A549 treated with GW870086 at 1 μM for 4 hours (cell line): ENCODE measurements at places on chromosomes 3 and 15. TPM values are rescaled to one million over a fixed set of nuclear protein-coding genes. Genes with fewer than 3 reads are reported as not detected.

The NOX5 gene
- 0.14 to 0.37 TPM (median 0.22 TPM) in 5 replicates for total RNA-seq

The CFAP100 gene
- not detected in 5 replicates for total RNA-seq

The FOXB1 gene
- not detected in 5 replicates for total RNA-seq

The MAGEL2 gene
- not detected in 5 replicates for total RNA-seq

The PLA1A gene
- total RNA-seq, result 0.11 to 0.56 TPM (median 0.44 TPM) in 5 replicates

The DISP2 gene
- total RNA-seq, result 0.58 to 2.5 TPM (median 1.6 TPM) in 5 replicates

The MYZAP gene
- total RNA-seq, result 1.0 to 1.7 TPM (median 1.2 TPM) in 5 replicates

The TMEM207 gene
- total RNA-seq, result not detected in 5 replicates

The STARD9 gene
- total RNA-seq, result 1.6 to 2.0 TPM (median 1.7 TPM) in 5 replicates

The SAMD7 gene
- total RNA-seq, result not detected in 5 replicates

The KNL1 gene
- 4.2 to 8.1 TPM (median 6.9 TPM) in 5 replicates for total RNA-seq

The ATP8B4 gene
- total RNA-seq, result 0.57 to 1.4 TPM (median 0.63 TPM) in 5 replicates

The HESX1 gene
- 0.21 to 0.75 TPM (median 0.35 TPM) in 4 of 5 replicates, not detected in the other for total RNA-seq

The GNAT1 gene
- not detected in 5 replicates for total RNA-seq
